ENCODE measurements at places on chromosomes 12 and 14.

- no peak for DNase-seq
Measured at GRCh38 chr14:26594756-26595545, 2.9 kb downstream of the NOVA1 start.

DNA sequence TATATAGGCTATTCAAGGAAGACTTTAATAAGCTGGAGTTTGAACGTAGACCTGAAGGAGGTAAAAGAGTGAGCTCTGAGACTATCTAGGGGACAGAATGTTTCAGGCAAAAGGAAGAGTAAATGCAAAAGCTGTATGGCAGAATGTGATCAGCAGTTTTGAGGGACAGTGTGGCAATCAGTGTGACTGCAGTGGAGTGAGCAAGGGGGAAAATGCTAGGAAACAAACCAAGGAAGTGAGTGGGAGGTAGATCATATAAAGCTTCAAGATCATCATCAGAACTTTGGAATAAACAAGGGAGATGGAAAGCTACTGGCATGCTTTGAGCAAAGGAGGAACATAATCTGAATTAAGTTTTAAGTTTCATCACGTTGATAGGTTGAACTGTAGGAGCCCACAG is 67.5 kb upstream of the BTG1 start:
- no peak for DNase-seq

- no peak for DNase-seq
Measured at GRCh38 chr12:71230542-71230941, 72.7 kb upstream of the TSPAN8 start.

GRCh38 chr12:49358483-49359141 is 8.7 kb upstream of the SPATS2 start:
- peak; percentile 72 for DNase-seq

DNA sequence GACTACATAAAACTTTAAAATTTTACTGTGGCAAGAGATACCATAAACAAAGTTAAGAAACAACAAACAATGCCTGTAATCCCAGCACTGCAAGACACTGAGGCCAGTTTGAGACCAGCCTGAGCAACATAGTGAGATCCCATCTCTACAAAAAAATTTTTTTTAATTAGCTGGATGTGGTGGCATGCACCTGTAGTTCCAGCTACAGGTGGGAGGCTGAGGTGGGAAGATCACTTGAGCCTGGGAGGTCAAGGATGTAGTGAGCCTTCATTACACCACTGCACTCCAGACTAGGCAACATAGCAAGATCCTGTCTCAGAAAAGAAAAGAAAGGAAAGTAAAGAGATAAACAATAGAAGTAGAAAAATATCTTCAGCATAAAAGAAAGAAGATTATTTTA is 3.3 kb upstream of the TEX52 start:
- DNase-seq = no peak

- peak; percentile 28 for DNase-seq
Measured at GRCh38 chr14:88029500-88029899, 24.6 kb downstream of the GPR65 start.

GRCh38 chr12:40989785-40990184 is 198.3 kb upstream of the PDZRN4 start:
- no peak for DNase-seq

DNA sequence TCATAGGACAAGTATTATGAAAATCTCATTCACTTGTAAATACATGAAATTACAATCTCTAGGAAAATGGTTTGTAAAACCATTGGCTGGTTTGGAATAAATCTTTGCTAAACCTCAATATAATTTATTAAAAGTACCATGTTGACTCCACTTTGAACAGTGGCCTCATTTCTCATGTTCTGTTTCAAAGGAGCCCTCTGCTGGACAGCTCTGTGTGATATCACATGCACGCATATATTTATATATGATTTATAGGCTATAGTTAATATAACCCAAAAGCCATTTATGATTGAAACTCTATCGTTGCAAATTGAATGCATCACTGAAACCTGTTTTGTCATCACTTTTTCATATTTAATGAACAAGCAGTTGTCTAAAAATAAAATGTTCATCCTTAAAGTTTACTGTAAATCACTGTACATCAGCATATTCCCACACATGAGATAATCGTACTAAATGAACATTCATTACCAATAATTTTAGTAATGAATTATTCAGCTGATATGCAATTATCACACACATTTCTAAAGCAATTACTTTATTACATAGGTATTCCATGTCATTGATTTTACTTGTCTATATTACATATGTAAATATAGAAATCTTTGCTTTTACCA is 493.8 kb downstream of the NPAS3 start:
- no peak for DNase-seq

GRCh38 chr14:34872822-34873588 is 2.2 kb downstream of the BAZ1A start:
- DNase-seq = no peak

- no peak for DNase-seq
Measured at GRCh38 chr12:32734952-32735351, 20.7 kb downstream of the YARS2 start.

DNA sequence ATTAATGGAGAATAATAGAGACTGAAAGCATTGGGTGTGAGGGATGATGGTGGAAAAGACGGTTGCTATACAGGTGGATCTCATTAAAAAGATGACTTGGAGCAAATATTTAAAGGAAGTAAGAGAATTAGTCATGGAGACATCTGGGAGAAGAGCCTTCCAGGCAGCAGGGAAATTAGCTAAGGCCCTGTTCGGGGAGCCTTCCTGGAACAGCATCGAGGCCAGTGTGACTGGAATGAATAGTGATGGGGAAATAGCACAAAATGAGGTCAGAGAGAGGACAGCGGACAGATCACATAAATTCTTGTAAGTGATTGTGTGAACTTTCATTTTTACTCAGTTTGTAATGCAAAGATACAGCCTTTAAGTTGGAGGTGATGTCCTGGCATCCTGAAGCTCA is 842.3 kb downstream of the SLC6A15 start:
- no peak for DNase-seq

DNA sequence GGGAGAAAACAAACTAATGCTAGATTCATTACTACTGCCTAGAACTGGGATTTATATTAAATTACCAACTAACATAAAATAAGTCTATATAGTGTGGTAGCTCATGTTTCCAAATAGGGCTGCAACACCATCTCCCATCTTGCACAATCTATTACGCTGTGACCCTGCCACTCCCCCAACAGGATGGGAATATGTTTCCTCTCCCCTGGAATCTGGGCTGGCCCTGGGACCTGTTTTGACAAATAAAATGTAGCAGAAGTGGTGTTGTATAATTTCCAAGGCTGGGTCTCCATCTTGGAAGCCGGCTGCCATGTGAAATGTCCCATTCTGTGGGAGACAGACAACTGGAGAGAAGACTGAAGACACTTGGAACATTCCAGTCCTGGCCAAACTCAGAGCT is 45.6 kb upstream of the FERMT2 start:
- DNase-seq = no peak

GRCh38 chr14:56855891-56856461 is 45.7 kb upstream of the OTX2 start:
- DNase-seq = no peak

DNA sequence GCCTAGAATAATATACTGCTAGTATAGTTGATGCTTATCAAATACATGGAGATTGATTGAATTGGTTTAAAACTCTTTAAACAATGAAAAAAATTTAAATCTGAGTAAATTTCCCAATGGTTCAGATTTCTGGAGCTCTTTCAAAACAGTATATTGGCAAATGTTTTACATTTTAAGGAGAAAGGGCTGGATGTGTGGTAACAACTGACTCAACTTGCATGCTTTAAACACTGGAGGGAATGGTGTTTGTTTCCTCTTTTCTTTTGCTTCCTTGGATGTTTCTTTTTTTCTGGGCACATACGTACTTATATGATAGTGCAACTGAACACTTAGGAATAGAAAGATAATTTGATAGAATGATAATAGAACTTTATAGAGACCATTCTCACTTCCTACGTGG is 73.8 kb upstream of the RFX4 start:
- DNase-seq = no peak

DNA sequence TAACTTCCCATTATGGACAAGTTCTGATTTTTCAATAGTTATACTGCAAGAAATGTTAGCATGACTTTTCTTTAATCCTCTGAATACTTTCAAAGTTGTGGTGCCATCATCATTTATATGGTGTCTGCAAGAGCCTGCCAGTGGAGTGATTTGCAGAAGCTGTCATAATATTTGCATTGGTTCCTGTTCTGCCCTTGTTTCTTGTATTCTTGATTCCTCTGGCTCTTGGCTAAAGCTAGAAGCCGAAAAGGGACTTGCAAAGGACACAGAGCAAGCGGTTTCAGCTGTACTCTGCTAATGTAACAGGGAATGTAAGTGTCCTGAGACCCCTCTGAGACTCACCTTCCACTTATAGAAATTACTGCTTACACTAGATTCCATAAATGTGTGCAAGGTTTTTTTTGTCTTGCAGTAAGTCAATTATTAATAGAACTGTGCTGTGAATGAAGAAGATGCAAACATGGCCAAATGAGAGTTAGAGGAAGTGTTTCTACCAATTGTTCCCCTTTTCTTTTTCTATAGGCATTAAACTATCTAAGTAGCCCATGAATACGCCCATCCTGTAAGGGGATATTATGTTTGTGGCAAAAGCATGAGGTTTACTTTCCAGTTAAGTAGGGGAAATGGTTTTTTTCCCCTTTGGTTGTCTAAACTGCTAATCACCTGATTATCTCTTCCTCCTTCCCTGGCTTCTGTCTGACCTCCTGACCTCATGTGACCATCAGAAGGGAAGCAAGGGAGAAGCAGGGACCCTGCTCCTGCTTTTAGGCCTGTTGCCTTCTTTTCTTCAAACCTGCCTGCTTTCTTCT is 5.3 kb downstream of the DYRK4 start:
- DNase-seq = no peak

DNA sequence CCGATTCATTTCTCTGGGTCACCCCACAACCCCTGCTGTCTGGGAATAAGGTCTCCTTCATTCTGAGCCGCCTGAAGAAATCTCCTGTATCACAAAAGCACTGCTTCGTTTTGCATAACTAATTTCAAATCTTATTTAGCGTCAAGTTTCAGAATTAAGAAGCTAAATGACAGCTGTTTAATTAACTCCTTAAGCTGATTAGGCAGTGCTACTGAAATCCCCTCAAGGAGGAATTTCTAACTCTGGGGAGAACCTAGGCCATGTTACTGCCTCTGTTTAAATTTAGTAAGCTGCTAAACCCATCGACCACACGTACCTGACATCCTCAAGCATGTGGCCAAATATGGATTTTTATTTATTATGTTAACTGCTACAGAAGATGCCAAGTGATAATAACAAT is 373.6 kb downstream of the GLT1D1 start:
- no peak for DNase-seq

DNA sequence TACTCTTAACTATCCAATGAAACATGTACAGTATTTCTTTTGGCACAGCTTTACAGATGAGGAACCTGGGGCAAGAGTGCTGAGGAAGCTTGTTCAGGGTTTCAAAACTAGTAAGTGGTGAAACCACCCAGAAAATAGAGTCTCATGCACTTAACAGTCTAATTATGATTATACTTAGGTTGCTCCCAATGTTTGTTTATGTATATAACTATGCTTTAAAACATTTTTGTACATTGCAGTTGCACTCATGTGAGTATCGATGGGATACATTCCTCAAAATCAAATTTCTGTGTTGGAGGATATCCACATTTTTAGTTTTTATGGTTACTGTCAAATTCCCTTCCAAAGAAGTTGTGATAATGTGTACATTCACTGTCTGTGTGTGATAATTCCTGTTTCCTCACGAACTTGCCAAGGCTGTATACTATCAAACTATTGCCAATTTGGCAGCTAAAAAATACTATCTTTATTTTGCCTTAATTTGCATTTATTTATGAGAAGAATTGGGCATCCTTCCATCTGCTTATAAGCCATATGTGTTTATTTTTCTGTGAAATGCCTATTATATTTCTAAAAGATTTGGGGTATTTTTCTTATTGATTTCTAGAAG is 143.9 kb upstream of the SSTR1 start:
- no peak for DNase-seq

GRCh38 chr14:68283378-68284123 is 464.0 kb downstream of the RAD51B start:
- DNase-seq = peak; percentile 70

GRCh38 chr14:89013098-89013504 is 188.7 kb downstream of the TTC8 start:
- DNase-seq = no peak

DNA sequence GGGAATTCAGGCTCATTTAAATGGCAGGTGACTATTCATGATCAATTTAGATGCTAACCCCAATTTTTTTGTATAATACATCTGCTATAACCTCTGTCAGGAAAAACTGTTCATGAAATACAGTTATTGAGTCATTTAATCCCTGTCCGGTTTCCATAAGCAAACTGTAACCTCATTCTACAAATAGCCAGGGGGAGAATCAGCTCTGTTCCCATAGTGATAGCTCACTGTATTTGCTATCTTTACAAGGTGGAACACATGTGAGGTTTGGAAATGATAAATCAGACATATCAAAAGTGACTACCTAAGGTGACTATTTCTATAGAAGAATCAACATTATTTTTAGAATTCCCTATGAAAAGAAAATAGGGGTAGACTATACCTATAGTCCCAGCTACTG is 38.6 kb upstream of the VPS33A start:
- no peak for DNase-seq

- no peak for DNase-seq
Measured at GRCh38 chr12:60112763-60113162, 516.9 kb downstream of the SLC16A7 start.

Data from CD4-positive, alpha-beta T cell treated with Interleukin-2 at 100 ng/mL for 4 hours (primary cell).